ENCODE measurements at places on chromosomes 2 and 18.
A peak's percentile ranks its signal among the peaks of the same experiment; 100 is the strongest.

GRCh38 chr18:35059280-35059927 is 18.2 kb downstream of the MAPRE2 start:
- no peak for DNase-seq

GRCh38 chr2:205531489-205532148 is 150.7 kb upstream of the NRP2 start:
- no peak for DNase-seq

- DNase-seq = no peak
These were observed 42.9 kb downstream of the CDCA7 start for GRCh38 chr2:173397539-173397938.

DNA sequence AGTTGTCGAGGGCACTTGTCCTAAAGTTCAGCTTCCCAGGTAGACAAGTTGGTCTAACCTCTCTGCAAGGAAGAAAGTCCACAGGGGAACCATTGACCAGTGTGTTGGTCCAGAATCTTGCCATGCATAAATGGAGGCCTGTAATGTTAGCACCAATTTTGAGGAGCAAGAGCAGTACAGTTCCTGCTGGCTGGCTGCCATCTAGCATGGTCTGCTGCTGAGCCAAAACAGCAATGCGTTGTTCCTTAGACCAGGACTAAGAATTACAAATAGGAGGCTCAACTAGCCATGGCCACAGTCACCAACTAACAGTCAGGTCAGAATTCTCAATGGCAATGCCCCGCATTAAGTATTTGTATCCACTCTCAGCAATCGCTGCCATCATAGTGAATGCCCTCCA is 72.8 kb upstream of the WIPF1 start:
- no peak for DNase-seq

- DNase-seq = no peak
These were observed 222.9 kb downstream of the PRKCE start for GRCh38 chr2:45874344-45874743.

DNA sequence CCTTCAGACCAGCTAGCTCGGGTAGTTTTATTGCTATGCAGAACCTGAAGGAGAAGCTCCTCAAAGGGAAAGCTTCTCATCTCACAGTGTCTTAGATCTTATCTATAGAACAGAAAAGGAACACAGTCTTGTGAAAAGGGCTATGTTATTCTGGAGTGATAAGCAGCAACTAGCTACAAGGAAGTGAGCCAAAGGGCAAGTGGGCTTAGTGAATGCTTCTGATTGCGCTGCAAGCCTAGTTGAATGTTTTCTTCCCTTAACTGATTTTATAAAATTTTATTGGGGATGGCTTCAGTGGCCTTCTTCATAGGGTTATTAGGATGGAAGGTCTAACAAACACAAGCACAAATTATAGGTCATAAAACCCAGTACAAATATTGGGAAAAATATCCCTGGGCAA is 400.1 kb downstream of the PARD3B start:
- DNase-seq = no peak

DNA sequence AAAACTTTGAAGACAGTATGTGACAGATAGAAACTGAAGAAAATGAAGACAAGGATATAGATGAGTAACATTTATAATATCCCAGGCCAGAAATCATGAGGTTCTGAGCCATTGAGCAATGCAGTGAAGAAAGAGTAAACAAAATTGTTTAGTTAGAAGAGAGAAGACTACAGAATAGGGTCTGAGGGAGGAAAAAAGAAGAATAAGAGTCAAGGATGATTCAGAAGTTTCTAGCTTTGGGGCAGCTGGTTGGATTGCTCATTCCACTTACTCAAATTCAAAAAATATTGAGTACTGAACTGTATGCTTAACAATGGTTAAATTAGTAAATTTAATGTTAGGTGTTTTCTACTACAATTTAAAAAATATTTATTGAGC is 155.0 kb upstream of the OTX1 start:
- no peak for DNase-seq

GRCh38 chr2:208781166-208781565 is 374.6 kb downstream of the PTH2R start:
- DNase-seq = no peak

GRCh38 chr2:102344397-102344796 is 11.2 kb upstream of the IL18R1 start:
- no peak for DNase-seq

DNA sequence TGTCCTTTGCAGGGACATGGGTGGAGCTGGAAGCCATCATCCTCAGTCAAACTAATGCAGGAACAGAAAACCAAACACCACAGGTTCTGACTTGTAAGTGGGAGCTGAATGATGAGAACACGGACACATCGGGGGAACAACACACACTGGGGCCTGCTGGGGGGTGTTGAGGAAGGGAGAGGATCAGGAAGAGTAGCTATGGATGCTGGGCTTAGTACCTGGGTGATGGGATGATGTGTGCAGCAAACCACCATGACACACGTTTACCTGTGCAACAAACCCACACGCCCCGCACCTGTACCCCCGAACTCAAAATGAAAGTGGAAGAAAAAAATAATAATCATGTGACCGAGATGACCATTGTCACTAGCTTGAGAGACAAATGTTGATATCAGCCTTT is 114.7 kb downstream of the NDUFA10 start:
- DNase-seq = no peak

- no peak for DNase-seq
These were observed 90.6 kb upstream of the WDR75 start for GRCh38 chr2:189350540-189351209.

GRCh38 chr2:152715854-152716428 is 1.3 kb downstream of the PRPF40A start:
- DNase-seq = no peak

GRCh38 chr2:215907147-215907546 is 106.2 kb downstream of the MREG start:
- no peak for DNase-seq

GRCh38 chr2:20021405-20022009 is 9.0 kb upstream of the MATN3 start:
- DNase-seq = no peak

DNA sequence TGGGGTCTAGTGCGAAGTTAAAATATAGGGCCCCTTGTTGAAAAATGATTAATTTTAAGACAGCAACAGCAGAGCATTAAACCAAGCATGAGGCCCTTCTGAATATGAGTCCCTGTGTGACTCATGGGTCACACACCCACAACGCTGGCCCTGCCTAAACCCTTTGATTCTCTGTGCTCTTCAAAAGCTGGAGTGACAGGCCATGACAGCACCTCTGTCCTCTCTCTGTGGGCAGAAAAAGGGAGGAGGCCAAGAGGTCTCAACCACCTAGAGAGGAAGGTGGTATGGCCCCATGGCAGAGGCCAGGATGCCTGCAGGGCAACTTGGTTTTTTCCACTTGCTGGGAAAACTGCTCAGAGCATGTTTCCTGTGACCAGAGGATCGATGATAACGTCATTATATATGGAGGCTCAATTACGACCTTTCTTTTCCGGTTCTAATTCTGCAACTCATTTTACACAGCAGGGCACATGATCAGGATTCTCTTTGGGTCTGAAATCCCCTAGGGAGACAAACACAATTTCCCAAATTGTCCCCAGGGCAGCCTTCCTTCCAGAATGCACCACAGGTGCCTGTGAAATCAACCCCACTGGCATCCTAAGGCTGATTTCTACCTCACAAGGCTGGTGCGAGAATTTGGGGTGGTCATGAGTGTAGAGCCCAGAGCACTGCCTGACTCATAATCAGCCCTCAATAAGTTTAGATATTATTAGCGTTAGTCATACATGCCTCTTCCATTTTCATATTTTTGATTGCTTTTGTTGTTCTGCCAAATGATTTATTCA is 102.0 kb upstream of the PPP1CB start:
- DNase-seq = peak; percentile 51
